Kidney (tissue), 22 donors: ENCODE measurements at places on chromosomes 11 and 22. TPM values are rescaled to one million over a fixed set of nuclear protein-coding genes. Genes with fewer than 3 reads are reported as not detected.

Gene RASL10A
- total RNA-seq = 1.2 TPM

Gene SMC1B
- total RNA-seq = not detected

Gene CFL1
- total RNA-seq = 705 TPM

Gene OR52I1
- total RNA-seq = not detected

Gene IGLL1
- not detected for total RNA-seq

Gene LARGE2
- total RNA-seq = 13.1 TPM

Gene MRGPRX1
- total RNA-seq = not detected

Gene FGF3
- not detected for total RNA-seq

Gene RCOR2
- total RNA-seq = 0.76 TPM

Gene ZNF202
- 9.8 TPM for total RNA-seq

Gene OR10G8
- not detected for total RNA-seq

Gene HSD17B12
- 100 TPM for total RNA-seq

Gene SCO2
- total RNA-seq = 4.1 TPM

Gene TSSK2
- not detected for total RNA-seq

- peak; percentile 57 for DNase-seq
Observed at GRCh38 chr11:133966921-133967598, 10.3 kb upstream of the IGSF9B start.

- no peak for DNase-seq
Observed at GRCh38 chr11:41307296-41308080, 152.0 kb downstream of the LRRC4C start.

DNA sequence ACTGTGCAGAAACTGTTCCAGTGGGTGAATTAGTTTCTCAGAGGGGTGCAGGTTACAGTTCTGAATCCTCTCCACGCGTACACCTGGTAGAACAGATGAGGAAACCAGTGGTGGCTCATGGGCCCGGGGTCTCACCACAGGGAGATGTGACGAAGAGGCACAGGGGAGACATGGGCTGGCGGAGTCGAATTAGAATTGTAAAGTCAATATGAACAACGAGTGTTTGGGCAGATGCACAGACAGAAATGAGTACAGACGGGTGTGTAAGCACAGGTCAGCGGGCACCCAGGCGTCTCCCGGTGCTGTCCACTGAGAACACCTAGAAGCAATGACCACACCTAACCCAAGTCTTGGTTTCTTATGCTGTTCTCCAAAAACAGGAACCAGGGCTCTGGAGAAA lies 41.8 kb downstream of the GNB1L start:
- DNase-seq = no peak

DNA sequence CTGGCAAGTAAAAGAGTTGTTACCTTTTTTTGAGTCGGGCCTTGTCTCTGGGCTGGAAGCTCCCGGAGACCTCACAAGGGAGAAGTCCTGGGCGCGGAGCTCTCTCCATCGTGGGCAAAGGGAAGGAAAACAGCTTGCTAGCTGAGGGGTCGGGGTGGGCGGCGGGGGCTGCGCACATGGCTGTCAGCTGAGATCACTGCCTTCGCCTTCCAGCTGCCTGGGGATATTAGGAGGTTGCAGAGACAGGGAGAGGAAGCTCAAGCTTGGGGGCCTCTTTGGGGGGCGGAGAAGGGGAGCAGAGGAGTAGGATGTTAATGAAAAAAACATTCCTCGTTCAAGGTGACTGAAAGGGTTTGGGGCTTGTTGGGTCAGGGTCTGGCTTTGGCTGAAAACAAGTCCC lies 49.2 kb upstream of the ALX4 start:
- no peak for DNase-seq

- no peak for DNase-seq
Observed at GRCh38 chr22:36350751-36351594, 36.8 kb downstream of the MYH9 start.

GRCh38 chr11:76236092-76236999 lies 30.0 kb upstream of the WNT11 start:
- no peak for DNase-seq

DNA sequence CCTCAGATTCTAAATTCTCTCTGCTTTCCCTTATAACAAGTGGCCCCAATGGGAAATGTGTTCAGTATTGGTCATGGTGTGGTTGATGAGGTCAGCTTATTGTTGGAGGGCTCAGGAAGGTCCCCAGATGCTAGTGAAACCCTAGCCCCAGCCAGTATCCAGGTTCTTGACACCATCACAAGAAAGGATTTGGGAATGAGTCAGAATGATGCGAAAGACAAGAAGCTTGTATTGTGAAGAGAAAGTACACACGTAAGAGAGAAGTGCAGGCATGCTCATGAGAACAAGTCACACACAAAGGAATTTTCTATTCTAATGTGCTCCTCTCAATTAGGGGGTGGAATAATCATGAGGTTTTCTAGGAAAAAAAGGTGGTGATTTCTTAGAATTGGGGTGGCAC lies 34.9 kb upstream of the TRPC6 start:
- DNase-seq = no peak

- no peak for DNase-seq
Observed at GRCh38 chr11:104763930-104764709, 134.1 kb downstream of the CASP12 start.

- no peak for DNase-seq
Observed at GRCh38 chr11:120912504-120912903, 111.4 kb upstream of the TBCEL start.

DNA sequence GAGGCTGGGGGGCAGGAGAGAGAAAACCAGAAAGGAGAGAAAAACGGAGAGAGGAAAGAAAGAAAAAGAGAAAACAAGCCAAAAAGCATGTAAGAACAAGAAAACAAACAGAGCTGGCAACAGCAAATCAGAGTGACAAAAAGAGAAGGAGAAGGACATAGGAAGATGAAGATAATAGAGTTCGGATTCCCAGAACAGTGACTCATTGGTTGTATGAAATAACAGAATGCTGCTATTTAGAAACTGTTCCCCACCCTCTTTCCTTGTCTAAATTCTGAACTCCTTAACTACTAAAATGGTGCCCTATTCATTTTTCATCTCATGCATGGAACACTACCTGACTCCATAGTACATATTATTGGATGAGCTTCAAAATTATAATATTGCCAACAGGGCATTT lies 317.4 kb downstream of the C11orf87 start:
- no peak for DNase-seq

- peak; percentile 62 for DNase-seq
Observed at GRCh38 chr11:77129069-77129841, 1.2 kb downstream of the MYO7A start.

- peak; percentile 91 for DNase-seq
Observed at GRCh38 chr11:45285930-45286632, at the start of gene SYT13. SYT13 (minus strand) TSS chr11:45286341; CDS start chr11:45286207, 134 bp downstream.

DNA sequence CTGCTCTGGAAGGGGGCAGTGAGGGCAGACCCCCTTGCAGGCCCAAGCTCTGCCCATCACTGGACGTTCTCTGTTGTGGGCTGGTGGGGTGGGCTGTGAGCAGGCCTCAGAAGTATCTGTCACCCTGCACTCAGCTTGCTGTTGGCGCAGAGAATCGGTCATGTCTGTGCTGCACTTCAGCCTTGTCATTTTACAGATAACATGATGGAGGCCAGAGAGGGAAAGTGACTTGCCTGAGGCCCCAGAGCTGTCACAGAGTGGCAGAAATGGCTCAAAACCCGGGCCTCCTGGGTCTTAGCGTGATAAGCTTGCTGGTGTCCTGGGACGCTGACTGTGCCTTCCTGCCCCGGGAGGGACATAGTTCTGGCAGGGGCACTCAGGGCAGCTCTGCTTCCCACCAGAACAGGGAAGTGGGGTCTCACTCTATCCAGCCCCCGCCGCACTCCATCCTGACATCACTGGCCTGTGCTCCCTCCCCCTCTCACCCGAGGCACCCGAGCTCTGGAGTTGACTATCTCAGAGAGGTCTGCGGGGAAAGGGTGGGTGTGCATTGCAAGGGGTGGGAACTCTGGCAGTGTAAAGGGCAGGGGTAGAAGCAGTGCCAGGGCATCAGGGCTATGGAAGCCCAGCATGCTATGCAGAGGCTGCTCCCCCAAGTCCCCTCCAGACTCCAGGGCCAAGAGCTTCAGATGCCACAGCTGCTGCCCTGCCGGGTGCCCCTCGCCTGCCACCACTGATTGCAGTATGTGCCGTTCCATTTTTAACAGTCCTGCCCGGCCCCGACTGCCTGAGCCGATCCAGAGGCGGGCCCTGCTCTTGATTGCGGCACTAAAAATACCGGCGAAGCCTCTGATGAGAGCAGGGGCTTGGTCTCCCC lies 50.4 kb upstream of the NECTIN1 start:
- no peak for DNase-seq

DNA sequence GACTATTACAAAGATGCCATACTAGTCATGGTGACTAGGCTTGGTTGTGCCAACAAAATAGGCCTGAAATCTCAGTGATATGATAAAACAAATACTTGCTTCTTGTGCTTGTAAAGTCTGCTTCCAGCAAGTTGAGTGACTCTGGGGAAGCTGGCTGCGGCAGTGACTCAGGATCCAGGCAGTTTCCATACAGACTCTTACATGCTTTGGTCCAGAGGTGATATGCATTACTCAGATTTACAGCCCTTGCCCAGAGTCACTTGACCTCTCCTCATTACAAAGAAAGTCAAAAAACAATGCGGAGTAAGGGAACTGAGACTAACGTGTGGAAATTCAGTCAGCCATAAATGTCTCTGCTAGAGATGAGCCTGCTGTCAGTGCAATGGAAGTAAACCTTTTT lies 387.5 kb downstream of the KCNA4 start:
- DNase-seq = no peak

DNA sequence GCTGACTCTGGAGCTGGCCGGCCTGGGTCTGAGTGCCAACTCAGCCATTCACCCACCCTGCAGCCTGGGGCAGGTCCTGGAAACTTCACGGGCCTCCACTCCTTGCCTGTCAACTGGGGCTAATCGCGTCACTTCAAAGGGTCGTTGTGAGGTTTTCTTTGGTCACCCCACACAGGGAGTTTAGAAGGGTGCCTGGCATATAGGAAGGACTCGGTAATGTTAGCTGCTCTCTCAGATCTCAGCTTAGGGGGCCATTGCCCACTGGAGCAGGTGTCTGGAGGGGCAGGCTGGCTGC lies 7.3 kb downstream of the INCENP start:
- DNase-seq = no peak

- no peak for DNase-seq
Observed at GRCh38 chr11:111814557-111815320, 48.5 kb upstream of the PPP2R1B start.

DNA sequence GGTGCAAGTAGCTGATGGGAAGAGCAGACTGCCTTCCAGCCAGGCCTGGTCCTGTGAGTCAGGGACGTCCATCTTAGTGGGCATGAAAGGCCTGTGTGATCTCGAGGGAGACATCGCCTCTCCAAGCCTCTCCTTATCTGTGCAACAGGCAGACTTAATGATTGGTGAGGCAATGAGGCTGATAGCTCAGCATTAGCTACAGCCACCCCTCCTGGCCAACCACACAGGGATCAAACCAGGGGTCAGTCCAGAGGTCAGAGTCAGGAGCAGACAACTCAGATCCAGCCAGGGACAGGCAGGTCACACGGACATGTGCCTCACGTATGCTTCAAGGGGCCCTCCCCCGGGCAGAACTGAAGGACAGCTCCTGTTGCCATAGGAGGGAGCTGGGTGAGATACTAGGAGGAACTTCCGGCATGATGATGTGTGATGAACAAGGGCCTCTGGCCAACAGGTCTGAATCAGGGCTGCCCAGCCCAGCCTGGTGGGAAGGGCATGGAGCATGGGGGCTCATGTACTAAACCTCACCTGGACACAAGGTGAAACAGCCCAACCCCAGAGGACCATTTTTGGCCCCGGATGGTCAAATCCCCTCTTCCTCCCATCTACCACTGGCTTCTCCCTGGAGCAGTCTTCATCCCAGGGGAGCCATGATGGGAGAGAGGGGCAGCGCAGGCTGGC lies 2.8 kb upstream of the APOC3 start:
- DNase-seq = no peak

GRCh38 chr22:36897611-36898010 lies 15.8 kb upstream of the CSF2RB start:
- DNase-seq = no peak

DNA sequence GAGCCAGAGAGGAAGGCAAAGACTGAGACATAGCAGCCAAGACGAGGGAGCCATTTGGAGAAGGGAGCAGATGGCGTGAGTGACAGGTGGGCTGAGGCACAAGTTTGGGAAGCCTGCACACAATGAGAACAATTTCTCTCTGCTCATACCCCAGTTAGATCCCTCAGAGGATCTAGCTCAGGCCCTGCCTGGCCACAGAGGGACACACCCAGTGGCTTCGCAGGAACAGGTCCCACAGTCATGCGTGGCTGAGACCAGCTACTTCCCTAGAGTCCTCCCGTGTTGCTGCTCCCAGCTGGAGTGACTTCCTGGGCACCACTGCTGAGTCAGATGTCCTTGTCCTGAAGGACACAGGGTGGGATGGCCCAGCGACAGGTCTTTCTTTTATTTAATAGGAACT lies 33.4 kb upstream of the LYVE1 start:
- no peak for DNase-seq

- no peak for DNase-seq
Observed at GRCh38 chr11:119854521-119854920, 125.5 kb upstream of the NECTIN1 start.

DNA sequence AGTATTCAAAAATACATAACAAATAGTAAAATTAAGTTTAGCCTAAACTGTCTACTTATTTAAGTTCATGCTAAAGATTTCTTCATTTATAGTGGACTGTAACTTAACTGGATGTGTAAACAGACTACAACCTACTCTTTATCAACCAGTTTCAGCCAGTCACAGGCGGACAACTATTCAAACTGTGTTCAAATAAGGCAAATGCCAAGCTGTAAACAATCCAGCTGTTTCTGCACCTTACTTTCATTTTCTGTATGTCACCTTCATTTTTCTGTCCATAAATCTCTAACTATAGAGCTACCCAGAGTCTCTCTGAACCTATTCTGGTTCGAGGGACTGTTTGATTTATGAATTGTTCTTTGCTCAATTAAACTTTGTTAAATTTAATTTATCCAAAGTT lies 992.8 kb downstream of the DLG2 start:
- DNase-seq = no peak

DNA sequence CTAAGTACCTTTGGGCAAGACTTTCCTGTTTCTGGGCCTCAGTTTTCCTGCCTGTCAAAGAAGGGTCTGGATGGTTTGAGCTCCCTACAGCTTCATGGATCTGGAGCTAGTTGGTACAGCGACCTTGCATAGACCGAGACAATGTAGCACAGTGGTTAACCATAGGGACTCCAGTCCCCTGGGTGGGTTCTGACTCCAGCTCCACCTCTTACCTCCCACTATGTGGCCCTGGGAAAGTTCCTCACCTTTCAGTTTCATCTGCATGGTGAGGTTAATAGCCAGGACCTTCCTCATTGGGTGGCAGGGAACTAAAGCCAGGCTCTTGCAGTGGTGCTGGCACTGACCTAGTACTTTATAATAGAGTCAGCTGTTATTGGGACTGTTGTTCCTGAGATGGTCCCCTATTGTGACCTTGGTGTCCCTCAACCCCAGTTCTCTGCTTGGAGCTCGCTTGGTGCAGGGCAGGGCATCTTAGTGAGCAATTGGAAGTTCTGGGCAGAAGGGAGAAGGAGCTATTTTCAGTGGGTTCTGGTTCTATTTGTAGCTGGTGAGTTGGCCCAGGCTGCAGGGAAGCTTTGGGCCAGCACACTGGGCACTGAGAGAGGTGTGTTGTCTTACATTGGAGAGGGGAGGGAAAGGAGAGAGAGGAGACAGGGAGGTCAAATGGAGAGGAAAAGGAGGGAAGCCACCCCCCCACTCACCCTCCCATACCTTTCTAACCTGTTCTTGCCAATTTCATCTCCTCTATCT lies 10.7 kb upstream of the MTMR3 start:
- DNase-seq = no peak
